ENCODE measurements at places on chromosomes 4 and X.

DNA sequence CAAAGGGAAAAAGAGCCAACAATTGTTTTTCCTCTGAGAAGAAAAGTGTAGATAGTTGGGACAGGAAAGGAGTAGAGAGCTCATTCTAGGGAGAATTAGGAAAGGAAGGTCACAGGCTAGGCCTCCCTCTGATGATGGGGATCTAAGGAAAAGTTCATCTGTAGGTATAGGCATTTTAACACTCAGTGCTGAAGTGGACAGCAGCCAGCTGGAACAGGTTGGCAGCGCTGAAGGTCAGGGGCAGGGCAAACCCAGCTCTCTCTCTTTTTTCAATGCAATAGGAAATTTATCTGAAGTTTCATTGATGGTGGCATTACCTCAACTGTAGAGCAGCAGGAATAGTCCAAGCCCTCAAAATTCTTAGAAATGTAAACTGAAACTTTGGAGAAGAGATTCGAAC is 98.5 kb upstream of the ETNPPL start:
- no peak for DNase-seq

GRCh38 chr4:142698552-142698951 is 147.5 kb downstream of the INPP4B start:
- DNase-seq: no peak

- DNase-seq: no peak
These were observed 606.8 kb upstream of the BOD1L1 start for GRCh38 chr4:14234307-14234706.

DNA sequence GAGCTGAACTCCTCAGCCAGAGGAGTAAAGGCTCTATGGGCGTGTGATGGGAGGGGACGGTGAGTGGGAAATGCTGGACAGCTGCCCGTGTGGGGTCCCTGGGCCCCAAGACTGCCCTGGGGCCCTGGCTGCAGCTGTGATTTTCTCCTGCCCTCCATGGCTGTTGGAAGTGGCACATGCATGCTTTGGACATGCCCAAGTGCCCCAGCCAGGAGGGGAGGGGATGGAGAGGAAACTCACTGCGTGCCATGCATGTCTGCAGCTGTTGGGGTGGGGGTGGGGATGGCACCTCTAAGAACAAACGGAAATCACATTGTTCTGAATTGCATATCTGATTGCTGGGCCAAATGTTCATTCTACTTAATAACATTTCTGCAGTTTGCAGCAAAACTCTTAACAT is 52.4 kb downstream of the MID2 start:
- DNase-seq: no peak

DNA sequence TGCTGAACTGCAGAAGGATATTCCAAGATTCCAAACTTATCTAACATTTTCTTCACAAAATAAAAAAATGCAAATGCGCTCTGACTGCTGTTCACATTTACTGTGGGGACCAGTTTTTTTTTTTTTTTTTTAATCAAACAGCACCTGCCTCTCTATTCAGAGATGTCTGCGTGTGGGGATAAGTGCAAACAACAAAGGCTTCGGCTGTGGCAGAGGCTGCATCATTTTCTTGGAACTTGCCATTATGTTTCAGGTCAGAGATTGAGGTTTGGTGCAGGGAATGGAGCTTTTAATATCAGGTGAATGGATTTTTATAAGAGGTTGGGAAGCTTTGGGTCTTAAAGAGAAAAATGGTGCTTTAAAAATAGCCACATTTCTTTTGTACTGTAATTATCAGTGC is 78.2 kb upstream of the TET2 start:
- no peak for DNase-seq

DNA sequence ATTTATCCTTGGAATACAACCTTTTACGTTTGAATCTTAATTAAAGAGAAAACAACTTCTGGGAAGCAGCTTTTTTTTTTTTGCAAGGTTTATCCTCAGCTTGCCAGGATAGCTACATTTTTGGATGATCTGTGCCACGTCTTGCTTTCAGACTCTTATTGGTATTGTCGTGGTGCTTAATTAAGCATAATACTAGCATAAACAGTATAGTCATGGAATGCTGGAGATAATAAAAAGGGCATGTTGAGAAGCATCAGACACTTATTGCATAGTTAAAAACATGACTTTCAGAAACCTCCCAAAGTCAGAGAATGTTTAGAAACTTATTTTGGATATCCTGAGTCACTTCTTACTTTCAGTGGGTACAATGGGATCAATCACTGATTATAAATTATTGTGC is 77.0 kb downstream of the PALLD start:
- DNase-seq: no peak

GRCh38 chrX:18620349-18620748 is 51.6 kb downstream of the RS1 start:
- DNase-seq: no peak

GRCh38 chr4:17662694-17663093 is 48.3 kb downstream of the MED28 start:
- no peak for DNase-seq

DNA sequence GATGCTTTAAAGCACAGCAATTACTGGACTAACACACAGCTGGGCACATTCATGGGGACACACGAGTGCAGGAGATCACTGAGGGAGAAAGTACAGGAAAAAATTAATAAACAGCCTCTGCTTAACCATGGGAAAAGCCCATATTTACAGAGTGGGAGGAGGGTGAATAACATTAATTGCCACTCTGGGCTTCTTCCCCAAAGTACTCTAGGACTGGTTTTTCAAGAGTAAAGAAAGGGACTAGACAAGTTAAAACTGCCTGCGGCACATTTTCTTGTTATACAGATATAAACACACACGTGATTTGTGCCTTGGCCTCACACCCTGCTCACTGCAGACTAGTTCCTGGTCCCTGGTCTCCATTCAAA is 179.7 kb upstream of the TET2 start:
- no peak for DNase-seq

DNA sequence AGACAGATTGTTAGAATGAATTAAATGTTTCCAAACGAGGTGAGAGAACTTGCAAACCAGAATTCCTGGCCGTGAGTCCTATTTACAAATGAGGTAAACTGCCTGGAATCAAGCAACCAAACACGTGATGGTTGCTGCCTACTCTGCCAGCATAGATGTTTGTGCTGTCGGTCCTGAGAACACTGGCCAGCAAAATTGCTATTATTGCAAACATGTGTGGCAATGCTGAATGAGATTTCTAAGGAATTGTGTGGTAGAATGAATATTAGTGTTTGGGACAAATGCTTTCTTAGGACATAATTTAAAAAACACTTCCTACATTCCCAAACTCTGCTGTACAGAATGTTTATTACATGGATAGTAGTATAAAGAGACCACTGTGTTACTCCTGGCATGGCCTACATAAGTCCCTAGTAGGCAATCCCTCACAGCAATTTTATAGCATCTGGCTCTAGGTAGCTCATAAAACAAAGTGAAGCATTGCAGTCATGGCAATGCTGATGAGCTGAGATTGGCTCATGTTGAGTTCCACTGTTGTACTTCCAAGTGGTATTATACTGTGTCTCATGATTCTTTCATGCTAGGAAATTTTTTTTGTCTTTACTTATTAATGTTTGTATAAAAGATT is 605.2 kb upstream of the EPHA5 start:
- DNase-seq: no peak

GRCh38 chr4:39166177-39166576 is 16.2 kb upstream of the WDR19 start:
- no peak for DNase-seq

GRCh38 chrX:35622601-35623000 is 175.5 kb upstream of the MAGEB16 start:
- DNase-seq: peak; percentile 4

DNA sequence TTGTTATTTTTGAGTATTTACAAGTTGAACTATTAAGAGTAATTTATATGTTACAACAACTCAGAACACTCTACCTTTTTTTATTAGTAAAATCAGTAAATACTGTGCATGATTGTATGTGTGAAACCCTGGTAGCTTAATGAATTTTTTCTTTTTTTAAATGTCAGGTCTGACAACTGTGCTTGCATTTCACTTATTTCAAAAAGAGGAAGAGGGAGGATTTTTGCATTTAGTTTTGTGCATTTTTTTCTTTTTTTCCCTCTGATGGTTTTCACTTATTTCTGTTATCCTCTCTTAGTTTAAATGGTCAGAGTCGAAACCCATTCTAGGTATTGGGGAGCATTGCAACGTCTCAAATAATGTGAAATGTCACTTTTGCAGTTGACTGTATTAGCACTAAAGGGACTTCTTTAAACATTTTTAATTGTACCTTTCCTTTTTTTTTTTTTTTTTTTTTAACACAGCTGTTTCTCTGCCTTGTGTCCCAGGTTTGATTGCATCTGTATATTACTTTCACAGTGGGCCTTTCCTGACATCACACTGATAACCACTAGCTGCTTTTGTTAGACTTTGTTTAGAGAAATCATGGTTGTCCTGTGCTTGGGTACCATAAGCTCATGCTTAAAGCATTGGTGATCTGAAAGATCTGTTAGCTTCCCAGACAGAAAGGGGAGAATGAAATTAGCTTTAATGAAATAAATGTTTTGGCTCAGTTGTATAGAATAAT is 28.5 kb downstream of the MOB1B start:
- no peak for DNase-seq

DNA sequence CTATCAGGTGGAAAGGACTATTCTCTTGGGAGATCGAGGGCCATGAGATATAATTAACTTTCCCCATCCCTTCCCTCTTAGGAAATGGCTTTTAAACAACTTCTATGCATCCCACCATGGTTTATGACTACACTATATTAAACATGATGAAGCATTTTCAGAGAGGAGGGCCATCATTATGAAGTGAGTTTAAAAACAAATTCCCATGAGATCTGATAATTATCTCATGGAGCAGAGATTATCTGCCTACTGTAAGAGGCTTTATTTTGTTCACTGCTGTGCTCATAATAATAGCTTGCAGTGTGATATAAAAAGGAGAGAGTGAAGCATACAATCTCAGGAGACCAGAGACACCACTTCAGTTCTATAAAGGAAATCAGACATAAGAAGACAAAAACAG is 330.5 kb upstream of the ZFP42 start:
- DNase-seq: no peak

GRCh38 chr4:3489451-3489962 is 26.4 kb downstream of the DOK7 start:
- DNase-seq: no peak

DNA sequence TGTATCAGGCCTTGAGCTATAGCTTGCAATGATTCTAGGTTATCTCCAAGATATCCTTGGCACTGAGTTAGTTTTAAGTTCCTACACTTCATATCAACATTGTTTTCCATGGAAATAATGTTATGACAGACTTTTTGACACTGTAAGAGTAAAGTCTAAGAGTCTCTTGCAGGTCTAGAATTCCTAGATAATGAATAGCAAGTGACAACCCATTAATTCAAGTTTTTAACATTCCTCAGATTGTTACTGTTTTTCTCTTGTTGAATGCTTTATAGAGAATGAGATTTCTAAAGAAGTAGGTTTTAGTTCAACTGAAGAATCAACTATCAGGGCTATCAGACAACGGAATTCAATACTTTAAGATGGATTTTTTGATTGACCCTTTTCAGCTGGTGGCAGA is 276.1 kb downstream of the PPP3CA start:
- no peak for DNase-seq

DNA sequence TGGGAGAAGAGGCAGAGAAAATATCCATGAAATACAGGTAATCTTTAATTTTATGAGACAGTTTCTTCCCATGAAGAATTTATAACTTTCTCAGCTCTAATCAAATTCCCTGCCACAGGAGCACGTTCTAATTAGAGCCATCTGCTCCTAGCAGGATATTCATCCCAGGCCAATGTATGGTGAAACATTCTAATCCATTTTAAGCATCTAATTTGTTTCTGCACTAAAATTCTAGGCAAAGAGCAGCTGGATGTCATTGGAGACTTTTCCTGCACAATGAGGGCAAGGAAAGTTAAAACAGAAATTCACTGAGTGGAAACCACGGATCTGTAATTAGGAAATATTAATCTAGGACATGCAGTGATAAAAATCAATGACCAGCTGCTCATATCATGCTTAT is 107.7 kb upstream of the ZFP42 start:
- no peak for DNase-seq

GRCh38 chrX:24125028-24125612 is 24.4 kb upstream of the ZFX start:
- DNase-seq: no peak

GRCh38 chr4:144709793-144710525 is 64.0 kb downstream of the HHIP start:
- DNase-seq: peak; percentile 70

GRCh38 chr4:173529477-173530325 is at the start of gene HAND2:
Gene HAND2 (minus strand): TSS chr4:173530229. CDS start chr4:173529289, 940 bp downstream.
- DNase-seq: no peak

DNA sequence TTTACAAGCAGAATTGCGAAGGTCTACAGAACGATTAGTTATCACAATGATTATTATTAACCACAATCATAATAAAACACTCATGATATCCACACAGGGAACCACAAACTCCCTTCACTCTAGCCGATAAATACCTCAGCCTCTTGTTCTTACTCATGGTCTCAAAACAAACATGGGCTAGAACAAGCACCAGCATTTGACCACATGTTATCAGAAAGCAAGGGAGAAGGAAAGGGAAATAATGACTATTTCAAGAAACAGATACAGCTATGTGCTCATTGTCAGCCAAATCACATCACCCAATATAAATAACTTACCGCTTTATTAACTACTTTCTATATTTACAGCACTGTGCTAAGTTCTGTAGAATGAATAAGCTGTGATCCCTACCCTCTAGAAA is 663.2 kb upstream of the HTR2C start:
- DNase-seq: no peak

- DNase-seq: peak; percentile 11
These were observed 11.2 kb downstream of the MEPE start for GRCh38 chr4:87843936-87844335.

DNA sequence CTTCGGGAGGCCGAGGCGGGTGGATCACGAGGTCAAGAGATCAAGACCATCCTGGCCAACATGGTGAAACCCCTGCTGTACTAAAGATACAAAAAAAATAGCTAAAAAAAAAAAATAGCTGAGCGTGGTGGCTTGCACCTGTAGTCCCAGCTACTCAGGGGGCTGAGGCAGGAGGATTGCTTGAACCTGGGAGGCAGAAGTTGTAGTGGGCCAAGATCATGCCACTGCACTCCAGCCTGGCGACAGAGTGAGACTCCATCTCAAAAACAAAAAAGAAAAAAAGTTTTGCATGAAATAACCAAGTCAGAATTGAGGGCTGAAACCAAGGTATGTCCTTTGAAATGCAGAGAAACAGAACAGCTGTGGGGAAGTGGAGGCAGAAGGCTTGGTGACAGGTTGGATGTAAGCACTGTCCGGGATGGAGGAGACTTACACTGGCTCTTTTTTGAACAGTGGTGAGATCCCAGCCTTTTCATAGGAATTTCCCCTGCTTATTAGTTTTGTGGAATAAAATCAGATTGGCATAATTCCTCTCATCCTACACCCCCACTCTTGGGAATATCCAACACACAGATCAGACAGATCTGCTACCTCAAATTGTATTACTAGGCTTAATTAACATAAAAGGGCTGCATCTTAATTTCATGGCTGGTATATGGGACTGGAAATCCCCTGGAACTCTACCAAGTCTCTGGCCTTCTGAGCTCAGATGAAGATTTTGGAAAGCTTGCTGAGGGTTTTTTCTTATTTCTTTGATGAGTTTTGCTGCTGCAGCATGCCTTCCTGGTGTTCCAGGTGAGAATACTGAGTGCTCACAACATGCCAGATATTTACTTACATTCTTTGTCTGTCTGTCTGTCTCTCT is 18.8 kb upstream of the C4orf36 start:
- no peak for DNase-seq

- no peak for DNase-seq
These were observed 183.3 kb downstream of the KDR start for GRCh38 chr4:54941994-54942552.

- no peak for DNase-seq
These were observed 219.6 kb downstream of the SNCA start for GRCh38 chr4:89617317-89617716.

- peak; percentile 6 for DNase-seq
These were observed 211.1 kb downstream of the GUCY2F start for GRCh38 chrX:109270580-109271484.

Data from SW480 (cell line).